Chondrocyte (in vitro differentiated cells): ENCODE measurements at places on chromosomes 12 and 14.

DNA sequence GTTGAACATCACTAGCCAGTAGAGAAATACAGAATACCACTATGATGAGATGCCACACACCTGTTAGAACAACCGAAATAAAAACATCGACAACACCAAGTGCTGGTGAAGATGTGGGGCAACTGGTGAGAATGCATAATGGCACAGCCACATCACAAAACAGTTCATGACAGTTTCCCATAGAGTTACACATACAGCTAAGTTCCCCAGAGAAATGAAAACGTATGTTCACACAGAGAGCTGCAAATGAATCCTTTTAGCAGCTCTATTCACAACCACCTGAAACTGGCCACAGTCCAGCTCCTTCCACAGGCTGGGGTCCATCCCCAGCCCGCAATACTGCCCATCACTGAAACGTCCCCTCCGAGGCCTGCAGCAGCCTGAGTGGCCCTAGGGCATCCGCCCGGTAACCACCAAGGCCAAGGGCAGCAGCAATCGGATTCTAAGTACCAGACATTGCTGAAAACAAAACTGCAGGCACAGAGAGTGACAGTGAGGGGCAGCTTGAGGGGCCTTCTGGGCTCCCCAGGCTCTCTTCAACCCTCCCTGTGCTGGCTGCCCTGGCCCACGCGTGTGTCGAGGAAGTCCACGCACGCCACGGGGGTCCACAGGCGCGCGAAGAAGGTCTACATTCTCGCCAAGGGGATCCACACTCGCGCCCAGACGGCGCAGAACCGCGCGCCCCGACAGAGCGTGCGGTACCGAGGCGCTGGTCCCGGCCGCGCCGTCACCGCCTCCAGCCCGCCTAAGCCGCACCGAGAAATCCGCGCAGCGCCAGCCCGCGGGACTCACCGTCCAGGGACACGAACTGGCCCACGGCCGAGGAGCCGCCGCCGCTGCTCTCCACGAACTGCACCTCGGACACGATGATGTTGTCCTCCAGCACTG is 903 bp downstream of the BRF1 start:
- DNase-seq = no peak

GRCh38 chr14:76931631-76932402 is 96.7 kb downstream of the IRF2BPL start:
- no peak for DNase-seq

GRCh38 chr14:90406384-90406798 is 9.6 kb downstream of the CALM1 start:
- DNase-seq = no peak

DNA sequence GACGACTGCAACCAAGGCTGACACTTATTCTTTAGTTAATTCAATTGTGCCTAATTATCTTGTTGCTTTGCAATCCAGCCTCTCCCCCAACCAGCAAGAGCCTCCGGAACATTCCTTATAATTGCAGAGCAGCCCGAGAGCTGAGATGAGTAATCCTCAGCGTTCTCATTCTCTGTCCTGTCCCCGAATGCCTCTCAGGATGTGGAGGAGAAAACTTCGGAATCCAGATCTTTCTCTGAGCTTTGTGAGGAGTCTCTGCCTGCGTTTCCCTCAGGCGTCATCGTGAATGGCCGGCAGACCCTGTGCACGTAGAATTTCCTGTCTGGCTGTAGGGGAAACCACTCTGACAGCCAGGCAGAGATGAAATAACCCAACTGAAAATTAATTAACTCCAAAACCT is 160.5 kb upstream of the DIO3 start:
- no peak for DNase-seq

DNA sequence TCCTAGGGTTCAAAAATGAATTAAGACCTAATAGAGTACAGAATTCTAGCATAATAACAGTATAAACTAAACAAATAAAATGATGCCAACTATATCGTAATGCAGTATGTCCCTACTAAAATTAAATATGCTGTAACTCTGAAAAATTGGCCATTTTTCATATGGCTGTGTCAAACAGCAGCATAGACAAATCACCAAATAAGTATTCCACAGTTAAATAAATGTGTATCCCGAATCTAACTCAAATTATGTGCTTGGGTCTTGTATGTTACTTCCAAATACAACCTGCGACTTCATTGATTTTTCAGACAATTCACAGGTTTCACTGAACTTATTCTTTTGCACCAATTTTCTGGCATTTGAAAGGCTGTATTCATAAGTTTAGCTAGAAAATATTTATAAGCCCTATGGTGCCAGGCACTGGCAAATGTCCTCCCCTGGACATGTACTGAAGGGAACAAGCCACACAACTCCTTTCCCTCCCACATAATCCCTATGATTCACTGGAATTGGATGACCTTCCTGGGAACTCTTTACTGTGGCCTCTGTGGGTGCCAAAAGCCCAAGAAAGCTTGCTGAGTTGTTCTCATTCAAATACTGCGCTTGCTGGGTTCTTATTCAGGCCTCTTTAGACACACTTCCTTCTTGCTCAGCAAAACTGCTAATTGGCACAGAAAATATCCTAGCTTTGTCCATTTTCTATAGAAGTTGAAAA is 108.8 kb downstream of the KITLG start:
- no peak for DNase-seq

GRCh38 chr12:80920006-80920405 is 17.7 kb downstream of the LIN7A start:
- no peak for DNase-seq

- peak; percentile 13 for DNase-seq
Observed at GRCh38 chr14:104289507-104289906, 151.1 kb downstream of the KIF26A start.

DNA sequence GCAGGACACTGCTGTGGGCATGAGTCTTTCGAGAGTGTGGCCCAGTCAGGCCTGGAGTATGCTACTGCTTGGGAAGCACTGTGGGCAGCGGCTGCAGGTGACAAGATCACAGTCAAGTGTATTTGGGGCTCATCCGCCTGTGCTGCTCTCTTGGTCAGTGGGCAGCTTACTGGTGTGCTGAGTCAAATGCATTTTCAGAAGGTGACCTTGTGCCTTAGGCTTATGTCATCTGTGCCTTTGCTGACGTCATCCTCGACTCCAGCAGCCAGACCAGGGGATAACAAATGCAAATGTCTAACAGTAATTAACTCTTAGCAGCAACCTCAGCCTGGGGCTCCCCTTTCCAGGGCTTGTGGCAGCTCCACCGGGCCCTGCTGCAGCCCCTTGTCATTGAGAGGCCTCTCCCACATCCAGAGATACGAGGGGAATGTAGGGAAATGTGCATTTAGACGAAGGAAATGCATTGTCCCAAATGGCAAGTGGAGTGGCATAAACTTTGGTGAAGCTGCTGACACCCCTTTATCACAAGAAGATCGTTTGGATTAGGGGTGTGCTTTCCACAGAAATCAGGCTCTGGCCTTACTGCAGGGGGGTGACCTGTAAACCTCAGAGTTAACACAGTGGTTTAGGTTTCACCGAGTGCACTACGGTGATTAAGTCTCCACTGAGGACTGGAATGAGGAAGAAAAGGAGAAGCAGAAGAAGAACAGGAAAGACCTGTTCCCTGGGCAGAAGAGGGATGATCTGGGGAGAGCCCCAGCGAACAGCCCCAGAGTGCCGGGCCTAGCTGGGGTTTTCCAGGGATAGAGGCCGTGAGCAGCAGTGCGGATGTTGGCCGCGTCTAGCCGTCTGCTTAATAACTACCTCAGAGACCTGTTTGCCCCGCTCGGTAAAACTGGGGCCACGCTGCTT is 39.7 kb downstream of the PSMA6 start:
- peak; percentile 81 for DNase-seq

DNA sequence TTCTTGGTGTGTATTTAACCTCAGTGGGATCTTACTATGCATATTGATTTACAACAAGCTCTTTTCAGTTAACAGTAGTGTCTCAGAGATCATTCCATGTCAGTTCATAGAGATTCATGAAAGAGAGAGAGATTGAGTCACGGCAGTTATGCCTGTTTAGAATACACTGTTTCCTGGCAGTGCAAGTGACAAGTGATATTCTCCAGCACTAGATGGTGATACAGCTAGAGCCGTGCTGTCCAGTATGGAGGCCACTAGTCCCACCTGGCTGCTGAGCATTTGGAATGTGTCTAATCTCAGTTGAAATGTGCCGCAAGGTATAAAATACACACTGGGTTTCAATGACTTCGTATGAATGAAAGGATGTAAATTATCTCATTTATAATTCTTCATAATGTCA is 184.4 kb downstream of the SUDS3 start:
- no peak for DNase-seq

DNA sequence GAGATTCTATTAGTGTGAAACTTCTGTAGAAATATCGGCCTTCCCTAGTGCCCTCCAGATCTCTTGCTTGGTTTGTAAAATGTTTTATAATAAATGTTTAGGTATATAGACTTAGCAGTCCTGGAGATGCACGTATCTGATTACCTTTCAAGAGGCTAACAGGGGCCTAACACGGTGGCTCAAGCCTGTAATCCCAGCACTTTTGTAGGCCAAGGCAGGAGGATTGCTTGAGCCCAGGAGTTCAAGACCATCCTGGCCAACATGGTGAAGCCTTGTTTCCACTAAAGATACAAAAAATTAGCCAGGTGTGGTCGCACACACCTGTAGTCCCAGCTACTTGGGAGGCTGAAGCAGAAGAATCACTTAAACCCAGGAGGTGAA is 9.8 kb upstream of the RILPL2 start:
- DNase-seq = no peak
